ENCODE measurements at places on chromosomes 16 and 17.
A peak's percentile ranks its signal among the peaks of the same experiment; 100 is the strongest.

- DNase-seq, result no peak
Measured at GRCh38 chr17:36509272-36509985, 22.9 kb downstream of the ZNHIT3 start.

DNA sequence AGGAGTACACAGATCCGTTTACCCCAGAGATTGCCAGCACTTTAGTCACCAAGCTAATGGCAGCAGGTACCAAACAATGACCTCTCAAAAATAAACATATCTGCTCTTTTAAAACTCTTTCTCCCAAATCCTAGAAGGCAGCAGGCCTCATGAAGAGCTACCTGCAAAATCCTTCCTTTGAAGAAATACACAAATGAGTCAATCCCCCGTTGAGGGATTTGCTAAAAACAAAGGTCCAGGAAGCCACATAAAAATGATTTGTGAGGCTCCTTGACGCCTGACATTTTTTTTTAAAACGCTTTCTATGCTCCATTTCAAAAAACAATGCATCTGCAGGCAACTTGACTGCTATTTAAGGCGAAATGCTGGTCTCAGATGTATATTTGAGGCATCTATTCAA, 58.2 kb downstream of the NACA2 start:
- no peak for DNase-seq

- DNase-seq, result no peak
Measured at GRCh38 chr17:80416940-80417293, 1.9 kb downstream of the ENDOV start.

- DNase-seq, result no peak
Measured at GRCh38 chr16:3548859-3549258, 28.3 kb downstream of the NLRC3 start.

DNA sequence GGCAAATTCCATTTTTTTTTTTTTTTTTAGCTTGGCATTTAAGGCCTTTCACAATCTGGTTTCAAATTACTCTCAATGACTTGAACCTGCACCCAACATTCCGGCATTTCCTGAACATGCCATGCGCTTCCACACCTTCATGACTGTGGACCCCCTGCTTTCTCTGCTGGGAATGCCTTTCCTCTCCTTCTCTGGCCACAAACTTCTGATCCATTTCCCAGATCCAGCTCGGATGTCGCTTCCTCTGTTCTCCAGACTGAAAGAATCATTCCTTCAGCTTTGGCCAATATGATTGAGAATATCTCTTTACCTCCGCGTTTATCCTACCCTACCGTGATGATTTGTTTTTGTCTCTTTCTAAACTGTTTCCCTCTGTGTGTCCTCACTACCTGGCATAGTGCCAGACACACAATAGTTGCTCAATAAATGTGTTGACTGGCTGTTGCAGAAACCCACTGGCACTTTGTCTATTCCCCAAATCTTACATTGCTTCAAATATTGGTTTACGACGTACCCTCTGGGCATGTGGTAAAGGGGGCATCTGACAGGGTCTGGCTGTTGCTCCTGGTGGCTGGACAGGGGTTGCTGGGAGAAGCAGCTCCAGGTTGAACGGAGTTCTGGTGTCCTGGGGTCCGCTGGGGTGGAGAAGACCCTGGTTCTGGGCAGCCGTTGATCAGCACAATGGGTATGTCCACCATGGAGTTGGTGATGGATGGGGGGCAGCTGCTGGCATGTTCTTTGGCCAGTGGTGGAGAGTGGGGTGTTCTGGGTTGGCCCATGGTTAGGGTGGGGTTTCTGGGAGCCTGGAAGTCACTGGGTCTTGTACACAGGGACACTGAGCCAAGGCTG, 14.7 kb downstream of the TNS4 start:
- DNase-seq, result no peak

DNA sequence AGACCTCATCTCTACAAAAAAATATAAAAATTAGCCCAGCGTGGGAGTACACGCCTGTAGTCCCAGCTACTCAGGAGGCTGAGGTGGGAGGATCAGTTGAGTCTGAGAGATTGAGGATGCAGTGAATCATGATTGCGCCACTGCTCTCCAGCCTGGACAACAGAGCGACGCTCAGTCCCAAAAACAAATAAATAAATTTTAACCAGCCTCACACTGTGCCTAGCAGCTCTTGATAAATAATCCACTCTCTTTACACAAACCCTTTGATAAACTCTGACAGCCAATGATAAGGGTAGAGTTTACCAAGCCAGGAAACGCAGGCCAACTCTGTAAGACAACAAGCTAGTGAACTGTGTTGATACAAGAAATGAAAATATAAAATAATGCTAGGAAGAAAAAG, 32.7 kb downstream of the LITAF start:
- no peak for DNase-seq

- DNase-seq, result no peak
Measured at GRCh38 chr16:51458356-51459140, 307.5 kb upstream of the SALL1 start.

DNA sequence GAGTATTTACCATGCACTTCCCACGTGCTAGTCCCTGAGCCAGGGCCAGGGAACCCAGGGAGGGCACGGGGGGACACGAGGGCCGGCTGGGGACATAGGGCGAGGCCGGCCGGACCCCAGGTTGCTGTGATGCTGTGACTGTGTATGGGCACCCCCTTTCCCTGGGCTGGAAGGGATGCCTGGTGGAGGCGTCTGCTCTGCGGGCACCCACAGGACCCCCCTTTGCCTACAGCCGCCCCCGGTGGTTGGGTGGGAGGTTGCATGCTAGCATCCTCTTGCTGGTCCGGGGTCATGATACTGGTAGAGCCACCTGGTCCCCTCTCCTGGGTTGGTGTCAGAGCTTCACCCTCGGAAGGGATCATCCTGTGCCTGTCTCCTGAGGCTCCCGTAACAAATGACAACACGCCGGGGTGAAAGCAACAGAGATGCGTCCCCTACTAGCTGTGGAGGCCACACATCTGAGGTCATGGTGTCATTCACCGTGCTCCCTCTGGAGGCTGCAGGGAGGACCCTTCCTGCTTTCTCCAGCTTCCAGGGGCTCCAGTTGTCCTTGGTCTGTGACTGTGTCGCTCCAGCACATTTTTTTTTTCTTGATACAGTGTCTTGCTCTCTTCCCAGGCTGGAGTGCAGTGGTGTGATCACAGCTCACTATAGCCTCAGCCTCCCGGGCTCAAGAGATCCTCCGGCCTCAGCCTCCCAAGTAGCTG, 3.1 kb upstream of the CIAO3 start:
- no peak for DNase-seq

- no peak for DNase-seq
Measured at GRCh38 chr17:68819465-68819864, 135.7 kb downstream of the ABCA8 start.

DNA sequence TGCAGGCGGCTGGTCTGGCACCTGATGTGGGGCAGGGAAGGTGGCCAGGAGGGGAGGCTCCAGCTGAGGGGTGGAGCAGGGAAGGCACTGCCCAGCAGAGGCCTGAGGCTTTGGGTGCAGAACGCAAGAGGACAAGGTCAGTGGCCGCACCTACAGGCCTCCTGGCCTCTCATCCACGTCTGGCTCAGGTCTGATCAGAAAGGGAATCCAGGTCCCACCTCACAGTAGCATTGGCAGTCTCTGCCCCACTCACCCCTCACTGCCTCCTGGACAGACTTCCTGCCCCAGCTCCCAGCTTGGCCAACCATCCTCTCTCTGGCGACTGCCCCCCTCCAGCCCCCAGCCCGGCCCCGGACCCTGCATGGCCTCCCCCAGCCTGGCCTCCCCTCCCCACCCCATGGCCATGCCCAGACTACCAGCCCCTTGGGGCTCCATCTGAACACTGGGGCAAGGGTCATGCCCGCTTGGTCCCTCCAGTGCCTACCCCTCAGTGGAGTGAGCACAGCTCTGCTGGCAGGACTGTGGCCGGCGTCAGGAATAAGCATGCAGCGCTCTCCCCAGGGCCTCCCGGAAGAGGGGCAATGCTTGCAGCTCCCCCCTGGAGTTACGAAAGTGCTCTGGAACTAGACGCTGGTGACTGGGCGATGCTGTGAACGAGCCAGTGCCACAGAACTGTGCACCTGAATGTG, 4.6 kb downstream of the UTS2R start:
- DNase-seq, result no peak

DNA sequence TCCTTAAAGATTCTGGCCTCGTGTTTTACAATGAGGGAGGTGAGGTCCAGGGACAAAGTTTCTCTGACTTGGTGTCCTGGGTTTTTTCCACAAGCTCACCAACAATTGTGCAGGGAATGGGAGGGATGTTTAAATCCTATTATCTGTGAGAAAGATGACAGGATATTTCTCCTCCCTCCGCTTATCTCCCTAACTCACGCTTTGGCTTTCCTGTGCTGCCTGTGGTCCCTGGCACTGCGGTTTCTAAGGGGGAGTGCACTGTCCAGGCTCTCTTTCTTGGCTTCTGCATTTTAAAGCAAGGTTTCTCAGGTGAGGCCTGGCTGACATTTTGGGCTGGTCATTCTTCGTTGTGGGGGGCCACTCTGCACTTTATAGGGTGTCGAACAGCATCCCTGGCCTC, 16.4 kb downstream of the GGA3 start:
- DNase-seq, result no peak

DNA sequence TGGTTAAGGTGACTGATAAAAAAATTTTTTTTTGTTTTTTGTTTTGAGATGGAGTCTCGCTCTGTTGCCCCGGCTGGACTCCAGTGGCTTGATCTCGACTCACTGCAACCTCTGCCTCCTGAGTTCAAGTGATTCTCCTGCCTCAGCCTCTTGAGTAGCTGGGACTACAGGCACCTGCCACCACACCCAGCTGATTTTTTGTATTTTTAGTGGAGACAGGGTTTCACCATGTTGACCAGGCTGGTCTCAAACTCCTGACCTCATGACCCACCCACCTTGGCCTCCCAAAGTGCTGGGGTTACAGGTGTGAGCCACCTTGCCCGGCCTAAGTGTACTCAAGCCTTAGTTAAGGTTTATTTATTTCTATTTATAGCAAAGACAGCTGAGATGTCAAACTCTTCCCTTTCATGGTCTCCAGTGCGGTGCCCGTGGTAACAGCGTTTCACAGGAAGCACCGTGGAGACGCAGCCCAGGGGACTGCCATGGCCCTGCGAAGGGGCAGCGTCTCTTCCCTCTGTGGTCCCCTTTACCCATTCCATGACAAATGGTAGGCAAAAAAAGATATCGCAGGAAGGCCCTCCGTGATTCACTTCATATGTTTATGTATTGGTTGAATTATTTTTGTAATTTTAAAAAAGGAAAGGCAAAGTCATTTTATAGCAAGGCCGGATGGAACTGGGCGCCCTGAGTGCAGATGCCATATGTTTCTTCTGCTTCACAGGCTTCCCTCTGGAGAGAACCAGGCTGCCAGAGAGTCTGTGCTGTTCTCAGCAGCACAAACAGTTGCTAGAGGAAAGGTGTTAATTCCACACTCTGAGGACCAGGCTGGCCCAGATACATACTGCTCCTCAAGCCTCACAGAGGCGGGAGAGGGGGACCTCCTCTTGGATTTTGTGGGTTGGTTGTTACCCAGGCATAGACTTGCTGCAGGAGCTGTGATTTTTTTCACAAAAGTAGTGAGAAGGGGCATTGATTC, 29.2 kb downstream of the DDX19A start:
- DNase-seq, result no peak

DNA sequence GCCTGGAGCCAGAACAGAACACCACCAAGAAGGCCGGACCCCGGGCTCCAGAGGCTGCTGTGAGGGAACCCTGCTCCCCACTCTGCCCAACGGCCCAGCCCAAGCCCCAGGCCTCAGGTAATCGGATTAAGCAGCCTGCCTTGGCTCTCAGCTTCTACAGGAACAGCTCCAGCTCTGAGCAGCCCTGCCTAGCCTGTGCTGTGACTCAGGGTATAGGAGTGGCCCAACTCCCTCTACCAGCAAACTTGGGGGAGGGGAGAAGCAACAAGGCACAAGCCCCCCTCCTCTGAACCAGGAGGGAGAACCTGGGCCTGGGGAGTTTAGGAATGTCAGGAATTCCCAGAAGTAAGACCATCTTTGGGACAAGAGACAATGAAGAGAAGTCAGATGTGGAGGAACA, 849 bp upstream of the SOX15 start:
- DNase-seq, result no peak

- no peak for DNase-seq
Measured at GRCh38 chr17:50471009-50471905, 2.6 kb upstream of the CHAD start.

GRCh38 chr17:83111516-83112282, 32.3 kb downstream of the METRNL start:
- DNase-seq, result no peak

DNA sequence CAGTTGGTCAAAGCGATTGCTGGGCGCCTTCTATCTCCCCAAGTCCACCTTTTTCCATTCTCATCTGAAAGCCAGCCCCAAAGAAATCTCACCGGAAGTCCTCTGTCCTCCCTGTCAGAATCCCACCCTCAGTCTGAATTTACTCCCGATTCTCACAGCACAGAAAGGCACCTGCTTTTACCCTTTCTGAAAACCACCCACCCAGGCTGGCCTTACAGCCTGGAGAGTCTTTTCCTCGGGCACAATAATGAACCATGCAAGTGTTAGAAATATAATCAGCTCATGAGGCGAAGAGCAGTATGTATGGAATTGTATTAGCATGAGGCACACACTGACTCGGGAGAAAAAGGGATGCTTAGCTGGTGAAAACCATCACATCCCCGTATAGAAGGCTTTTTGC, 1.2 kb upstream of the ZFHX3 start:
- no peak for DNase-seq

DNA sequence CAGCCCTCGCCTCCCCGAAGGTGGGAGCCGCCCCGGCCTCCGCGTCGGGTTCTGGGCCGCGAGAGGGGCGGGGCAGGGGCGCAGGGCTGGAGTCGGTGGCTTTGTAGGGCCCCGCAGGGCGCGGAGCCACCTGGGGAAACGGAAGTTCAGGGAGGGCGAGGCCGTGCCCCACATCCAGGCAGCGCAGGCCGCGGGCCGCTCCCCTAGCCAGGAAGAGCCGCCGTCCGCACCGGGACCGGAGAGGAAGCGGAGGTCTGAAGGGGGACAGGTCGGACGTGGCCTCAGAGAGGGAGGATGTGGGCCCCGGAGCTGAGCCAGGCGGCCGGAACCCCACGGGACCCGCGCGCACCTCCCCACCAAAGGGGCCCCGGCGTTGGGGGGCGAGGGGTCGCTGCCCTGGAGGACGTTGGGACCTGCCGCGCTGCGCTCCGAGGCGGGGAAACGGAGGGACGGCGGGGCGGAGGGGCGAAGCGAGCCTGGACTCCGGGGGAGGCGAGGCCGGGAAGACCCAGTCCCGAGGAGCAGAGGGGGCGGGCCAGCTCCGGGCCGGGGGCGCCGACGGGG, 482 bp upstream of the SLC16A3 start:
- peak; percentile 36 for DNase-seq

- DNase-seq, result no peak
Measured at GRCh38 chr17:67474081-67474661, 97.1 kb downstream of the PITPNC1 start.

GRCh38 chr16:1052721-1053120, 19.8 kb upstream of the SSTR5 start:
- DNase-seq, result no peak

GRCh38 chr17:39174920-39175694, 9.1 kb upstream of the ARL5C start:
- peak; percentile 77 for DNase-seq

- no peak for DNase-seq
Measured at GRCh38 chr17:74211912-74212208, 1.5 kb upstream of the TTYH2 start.

DNA sequence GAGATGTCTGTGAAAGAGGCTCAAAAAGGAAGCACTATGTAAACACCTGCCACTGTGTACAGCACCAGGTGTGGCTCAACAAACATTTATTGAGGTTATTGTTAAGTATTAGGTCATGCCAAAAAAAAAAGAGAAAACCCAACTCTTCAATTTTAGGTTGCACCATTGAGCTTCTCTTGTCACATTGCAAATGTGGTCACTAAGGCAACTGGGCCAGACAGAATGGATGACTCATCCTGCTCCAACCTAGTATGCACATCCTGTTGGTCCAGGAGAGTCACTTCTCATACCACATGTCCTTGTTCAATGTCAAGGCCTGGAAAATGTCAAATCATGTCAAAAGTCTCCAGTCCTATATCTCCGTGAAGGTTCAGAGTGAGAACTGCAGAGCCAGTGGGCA, 25.0 kb downstream of the HOXB1 start:
- peak; percentile 36 for DNase-seq

Measured in effector CD4-positive, alpha-beta T cell (primary cell).